CD4-positive, CD25-positive, alpha-beta regulatory T cell (primary cell): ENCODE measurements at places on chromosomes 5 and 9. TPM values are rescaled to one million over a fixed set of nuclear protein-coding genes. Genes with fewer than 3 reads are reported as not detected.
A peak's percentile ranks its signal among the peaks of the same experiment; 100 is the strongest.

DNA sequence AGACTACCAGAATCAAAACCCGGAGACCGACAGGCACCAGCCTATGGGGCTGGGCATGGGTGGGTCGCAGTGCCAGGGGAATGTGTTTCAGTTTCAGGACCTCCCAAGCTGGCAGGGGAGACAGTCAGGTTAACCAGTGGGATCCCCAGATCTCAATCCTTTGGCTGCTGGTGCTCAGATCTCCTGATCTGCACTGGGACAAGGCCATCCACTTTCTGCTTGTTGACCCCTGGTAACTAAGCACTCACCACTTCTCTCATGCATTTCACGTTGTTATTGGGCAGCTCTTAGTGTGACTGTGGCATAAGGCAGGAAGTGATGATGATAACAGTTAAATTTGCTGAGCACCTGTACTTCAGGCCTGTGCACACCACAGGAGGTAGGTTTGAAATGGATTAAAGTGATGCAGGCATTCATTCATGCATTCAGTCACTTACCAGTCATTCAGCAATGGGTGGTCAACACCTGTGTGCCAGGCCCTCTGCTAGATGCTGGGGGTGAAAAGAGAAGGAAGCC, 42.1 kb upstream of the STXBP1 start:
- peaks cover 37% of the 10 kb centered on the region for H3K4me1 ChIP-seq
- H3K36me3 ChIP-seq = no peaks in the 10 kb centered on the region
- H3K27me3 ChIP-seq = no peaks in the 10 kb centered on the region
- peak; percentile 66 for DNase-seq
- peak overlapping the region; percentile 81 for H3K27ac ChIP-seq

FAM153A gene
- 31.8 TPM for total RNA-seq

FYB1 gene
- 639 TPM for total RNA-seq

NMUR2 gene
- not detected for total RNA-seq
